ENCODE measurements at places on chromosomes 2 and 18. TPM values are rescaled to one million over a fixed set of nuclear protein-coding genes. Genes with fewer than 3 reads are reported as not detected.

DNA sequence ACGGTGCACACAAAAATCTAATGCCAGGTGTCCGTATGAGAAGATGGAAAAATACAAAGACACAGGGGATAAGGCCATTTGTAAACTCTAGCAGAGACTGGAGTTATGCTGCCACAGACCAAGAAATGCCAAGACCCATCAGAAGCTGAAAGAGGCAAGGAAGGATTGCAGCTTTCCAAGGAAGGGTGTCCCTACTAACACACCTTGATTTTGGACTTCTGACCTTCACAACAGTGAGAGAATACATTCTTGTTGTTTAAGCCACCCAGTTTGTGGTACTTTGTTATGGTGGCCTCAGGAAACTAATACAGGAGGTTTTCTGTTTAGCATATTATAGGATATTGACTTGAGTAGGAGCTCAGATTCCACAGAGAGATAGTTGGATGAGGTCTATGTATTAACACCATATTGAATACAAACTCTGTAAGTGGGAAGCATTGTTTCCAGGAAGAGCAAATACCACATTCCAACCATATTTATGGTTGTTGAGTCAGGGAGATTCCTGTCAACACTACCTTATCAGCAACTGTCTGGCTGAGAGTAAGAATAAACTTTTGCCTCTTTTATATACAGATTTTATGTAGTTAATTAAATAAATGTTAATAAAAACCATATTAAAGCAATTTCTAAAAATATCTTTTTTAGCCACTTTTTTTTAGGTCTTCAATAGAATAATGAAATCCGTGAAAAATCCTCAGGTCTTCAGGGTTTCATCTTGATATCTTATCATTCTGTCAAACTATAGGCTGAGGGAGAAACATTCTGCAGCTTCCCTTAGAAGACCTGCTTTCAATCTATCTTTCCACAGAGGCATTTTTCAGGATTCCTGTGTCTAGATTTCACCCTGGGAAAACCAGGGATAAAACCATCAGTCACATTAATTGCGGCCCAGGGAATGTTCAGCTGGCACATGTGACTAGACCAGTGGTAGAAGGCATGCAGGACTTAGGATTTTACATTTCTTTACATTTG is 35.4 kb upstream of the HNMT start:
- no peaks in the 10 kb centered on the region for H3K27me3 ChIP-seq
- 0 out of 2 replicates have a peak, but pooled peaks cover 2% of the 10 kb centered on the region for H3K4me1 ChIP-seq
- no peak overlapping the region for H3K27ac ChIP-seq

- no peak overlapping the region for H3K27ac ChIP-seq
- H3K36me3 ChIP-seq: no peaks in the 10 kb centered on the region
- no peaks in the 10 kb centered on the region for H3K4me1 ChIP-seq
- DNase-seq: no peak
- H3K4me3 ChIP-seq: no peak overlapping the region
Measured at GRCh38 chr2:209719034-209719433, 52.6 kb upstream of the UNC80 start.

ATP8B1 gene
- 5.6 TPM for total RNA-seq

SLC35F6 gene
- 11.9 TPM for total RNA-seq

DNA sequence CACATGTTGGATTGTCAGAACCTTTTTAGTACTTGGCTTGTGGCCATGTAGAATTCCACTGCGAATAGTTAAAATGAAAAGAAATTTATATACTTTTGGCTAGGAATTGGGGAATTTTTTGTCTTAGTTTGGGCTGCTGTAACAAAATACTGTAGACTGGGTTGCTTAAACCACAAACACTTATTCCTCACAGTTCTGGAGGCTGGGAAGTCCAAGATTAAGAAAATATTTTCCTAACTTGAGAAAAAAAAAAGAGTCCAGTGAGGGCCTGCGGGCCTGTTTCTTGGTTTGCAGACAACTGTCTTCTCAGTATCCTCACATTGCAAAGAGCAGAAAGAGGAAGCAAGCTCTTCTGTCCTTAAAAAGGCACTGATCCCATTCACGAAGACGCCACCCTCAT is 81.9 kb downstream of the CD226 start:
- no peak for DNase-seq
- H3K27me3 ChIP-seq: no peaks in the 10 kb centered on the region
- no peaks in the 10 kb centered on the region for H3K36me3 ChIP-seq
- H3K27ac ChIP-seq: no peak overlapping the region

ELOA2 gene
- total RNA-seq: not detected

TMEM178A gene
- 13.6 TPM for total RNA-seq

DNA sequence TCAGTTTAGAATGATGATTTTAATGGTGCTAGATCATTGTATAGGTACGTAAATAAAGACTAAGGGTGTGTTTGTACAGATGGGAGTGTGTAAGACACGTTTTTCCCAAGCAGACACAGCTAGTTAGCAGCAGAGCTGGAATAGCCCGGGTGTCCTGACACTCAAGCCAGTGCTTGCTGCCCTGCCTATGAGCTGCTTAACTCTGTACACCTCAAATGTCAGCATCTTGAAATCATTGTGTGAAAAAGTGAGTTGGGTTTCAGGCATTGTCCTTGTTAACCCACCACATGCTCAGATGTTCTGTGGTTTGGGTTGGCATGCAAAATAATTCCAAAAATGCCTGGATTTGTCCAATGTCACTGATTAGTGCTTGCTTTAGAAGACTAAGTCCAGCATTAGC is 13.0 kb upstream of the TET3 start:
- H3K27me3 ChIP-seq: no peaks in the 10 kb centered on the region
- DNase-seq: no peak
- peaks cover 15% of the 10 kb centered on the region for H3K4me1 ChIP-seq
- H3K27ac ChIP-seq: no peak overlapping the region

GRCh38 chr2:168192839-168193616 is 54.4 kb downstream of the STK39 start:
- H3K36me3 ChIP-seq: no peaks in the 10 kb centered on the region
- no peak for DNase-seq
- no peak overlapping the region for H3K27ac ChIP-seq
- peaks cover 35% of the 10 kb centered on the region for H3K4me1 ChIP-seq
- H3K4me3 ChIP-seq: no peak overlapping the region

DNA sequence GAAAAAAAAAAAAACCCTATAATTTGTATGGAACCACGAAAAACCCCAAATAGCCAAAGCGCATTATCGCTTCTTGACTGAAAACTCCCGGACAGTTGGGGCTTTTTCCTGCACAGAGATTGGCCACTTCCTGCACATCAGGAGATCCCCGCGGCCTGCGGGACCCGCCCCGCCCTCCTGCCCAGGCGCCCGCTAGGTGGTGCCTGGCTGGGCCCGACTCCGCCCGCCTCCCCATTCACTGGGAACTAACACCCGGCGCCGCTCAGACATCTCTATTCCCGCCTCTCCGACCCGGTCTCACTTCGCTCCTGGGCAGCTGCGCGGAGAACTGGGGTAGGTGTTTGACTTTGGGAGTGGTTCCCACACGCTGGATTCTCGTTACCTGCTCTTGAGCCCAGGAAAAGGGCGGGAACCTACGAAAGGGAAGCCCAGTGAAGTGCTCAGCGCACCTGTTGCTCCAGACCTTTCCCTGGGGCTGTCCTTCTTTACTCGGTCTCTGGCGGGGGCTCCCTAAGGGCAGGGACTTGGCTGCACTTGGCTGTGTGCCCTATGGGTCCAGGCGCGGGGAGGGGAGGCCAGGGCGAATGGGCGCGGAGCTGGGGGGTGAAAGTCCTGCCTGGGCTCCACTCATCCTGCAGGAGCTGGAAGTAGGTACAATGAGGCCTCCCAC is at the start of gene HMSD:
TSS of gene HMSD (plus strand) at position 234 of the 670 bp plus-strand sequence. CDS start 4,155 bp downstream, outside the sequence.
- peaks cover 21% of the 10 kb centered on the region for H3K27me3 ChIP-seq
- peak; percentile 84 for DNase-seq
- peak within 1 kb of the TSS; percentile 82 for H3K4me3 ChIP-seq
- peaks cover 19% of the 10 kb centered on the region for H3K4me1 ChIP-seq

GRCh38 chr2:45697190-45697589 is 45.7 kb downstream of the PRKCE start:
- no peak for DNase-seq
- H3K4me3 ChIP-seq: no peak overlapping the region
- H3K4me1 ChIP-seq: peaks cover 8% of the 10 kb centered on the region
- no peaks in the 10 kb centered on the region for H3K27me3 ChIP-seq

GRCh38 chr2:112644155-112644932 is 1.4 kb upstream of the SLC20A1 start:
- peak overlapping the region; percentile 87 for H3K27ac ChIP-seq
- no peak for DNase-seq

DNA sequence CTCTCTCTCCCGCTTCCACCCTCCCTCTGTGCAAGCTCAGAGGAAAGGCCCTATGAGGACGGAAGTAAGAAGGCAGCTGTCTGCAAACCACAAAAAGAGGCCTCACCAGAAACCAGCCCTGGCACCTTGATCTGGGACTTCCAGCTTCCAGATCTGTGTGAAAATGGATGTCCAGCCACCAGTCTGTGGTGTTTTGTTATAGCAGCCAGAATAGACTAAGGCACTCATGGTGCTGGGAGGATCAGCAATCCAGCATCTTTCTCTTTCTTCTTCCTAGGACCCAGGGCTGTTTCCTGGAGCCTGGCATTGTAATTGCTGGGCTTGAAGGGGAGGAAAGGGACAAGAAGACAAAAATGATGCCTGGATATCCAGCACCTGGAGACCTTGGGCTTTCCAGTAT is 122.5 kb downstream of the SOCS6 start:
- no peaks in the 10 kb centered on the region for H3K36me3 ChIP-seq
- no peak overlapping the region for H3K27ac ChIP-seq
- H3K4me1 ChIP-seq: no peaks in the 10 kb centered on the region
- no peaks in the 10 kb centered on the region for H3K27me3 ChIP-seq

- peaks cover 4% of the 10 kb centered on the region for H3K27me3 ChIP-seq
- peaks cover 13% of the 10 kb centered on the region for H3K4me1 ChIP-seq
- no peak for DNase-seq
- H3K27ac ChIP-seq: peak overlapping the region; percentile 99
Measured at GRCh38 chr2:113757138-113757657, 756 bp upstream of the SLC35F5 start.

GRCh38 chr2:145374165-145374564 is 854.2 kb upstream of the ZEB2 start:
- no peak overlapping the region for H3K27ac ChIP-seq
- H3K27me3 ChIP-seq: no peaks in the 10 kb centered on the region
- H3K4me3 ChIP-seq: no peak overlapping the region
- DNase-seq: no peak
- H3K4me1 ChIP-seq: no peaks in the 10 kb centered on the region

GRCh38 chr2:233980955-233981561 is 63.9 kb downstream of the TRPM8 start:
- H3K36me3 ChIP-seq: peaks cover 3% of the 10 kb centered on the region
- H3K4me3 ChIP-seq: no peak overlapping the region
- peaks cover 17% of the 10 kb centered on the region for H3K27me3 ChIP-seq
- peaks cover 5% of the 10 kb centered on the region for H3K4me1 ChIP-seq
- no peak overlapping the region for H3K27ac ChIP-seq

DNA sequence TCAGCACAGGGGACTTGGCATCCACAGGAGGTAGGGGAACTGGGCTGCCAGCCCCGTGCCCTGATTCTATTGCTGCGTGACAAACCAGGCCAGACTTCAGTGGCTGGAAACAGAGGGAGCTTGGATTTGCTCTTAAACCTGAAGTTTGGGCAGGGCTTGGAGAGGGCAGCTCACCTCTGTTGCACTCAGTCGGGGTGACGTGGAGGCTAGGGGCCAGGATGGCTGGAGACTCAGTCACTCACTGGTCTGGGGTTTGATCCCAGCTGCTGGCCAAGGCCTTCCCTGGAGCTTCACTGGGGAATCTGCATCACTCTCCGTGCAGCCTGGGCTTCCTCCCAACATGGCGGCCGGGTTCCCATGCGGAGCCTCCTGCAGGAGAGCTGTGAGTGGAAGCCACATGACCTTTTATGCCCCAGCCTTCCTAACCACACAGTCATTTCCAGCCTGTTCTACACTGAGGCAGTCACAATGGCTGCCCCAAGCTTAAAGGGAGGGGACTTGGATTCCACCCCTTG is 175.2 kb upstream of the HDAC4 start:
- no peaks in the 10 kb centered on the region for H3K4me1 ChIP-seq
- H3K4me3 ChIP-seq: no peak overlapping the region
- no peaks in the 10 kb centered on the region for H3K27me3 ChIP-seq
- no peak for DNase-seq
- H3K27ac ChIP-seq: no peak overlapping the region

- no peaks in the 10 kb centered on the region for H3K27me3 ChIP-seq
- no peak overlapping the region for H3K27ac ChIP-seq
- H3K4me1 ChIP-seq: peaks cover 20% of the 10 kb centered on the region
- no peak overlapping the region for H3K4me3 ChIP-seq
- peak; percentile 78 for DNase-seq
Measured at GRCh38 chr2:127157651-127158485, 50.9 kb upstream of the BIN1 start.

GRCh38 chr18:31740180-31740579 is 20.5 kb downstream of the SLC25A52 start:
- H3K36me3 ChIP-seq: peaks cover 39% of the 10 kb centered on the region
- DNase-seq: peak; percentile 33
- H3K4me3 ChIP-seq: no peak overlapping the region
- 0 out of 2 replicates have a peak, but pooled peaks cover 4% of the 10 kb centered on the region for H3K27me3 ChIP-seq

Measured in WTC11 (cell line).